Amniotic stem cell (primary cell): ENCODE measurements at places on chromosomes 2 and 18.
A peak's percentile ranks its signal among the peaks of the same experiment; 100 is the strongest.

- no peak for DNase-seq
These were observed 47.9 kb upstream of the CCDC150 start for GRCh38 chr2:196591621-196592022.

DNA sequence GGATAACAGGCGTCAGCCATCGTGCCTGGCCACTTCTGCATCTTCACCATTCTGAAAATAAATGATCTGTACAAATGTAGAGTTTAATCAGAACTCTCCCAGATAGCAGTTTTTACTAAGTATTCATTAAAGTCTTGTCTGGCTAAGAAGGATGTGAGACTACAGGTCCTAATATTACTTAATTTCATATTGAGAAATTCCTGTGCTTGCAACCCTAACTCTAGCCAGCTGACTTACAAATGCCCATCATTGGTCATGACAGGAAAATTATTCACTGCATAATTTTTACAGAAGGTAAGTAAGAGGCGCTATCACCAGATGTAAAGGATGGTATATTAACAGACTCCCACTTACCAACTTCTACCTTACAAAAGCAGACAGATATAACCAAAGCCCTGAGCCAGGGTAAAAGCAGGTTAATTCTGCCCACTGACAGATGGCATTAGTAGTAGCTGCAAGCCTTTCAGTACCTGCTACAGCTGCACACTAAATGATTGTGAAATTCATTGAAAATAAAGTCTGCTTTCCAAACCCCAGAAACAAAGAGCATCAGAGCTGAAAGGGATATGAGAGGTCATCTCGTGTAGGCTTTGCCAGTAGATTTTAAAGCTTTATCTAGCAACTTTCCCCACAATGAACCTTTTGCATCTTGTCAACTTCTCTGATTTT is 271.3 kb upstream of the STON1 start:
- DNase-seq = no peak

DNA sequence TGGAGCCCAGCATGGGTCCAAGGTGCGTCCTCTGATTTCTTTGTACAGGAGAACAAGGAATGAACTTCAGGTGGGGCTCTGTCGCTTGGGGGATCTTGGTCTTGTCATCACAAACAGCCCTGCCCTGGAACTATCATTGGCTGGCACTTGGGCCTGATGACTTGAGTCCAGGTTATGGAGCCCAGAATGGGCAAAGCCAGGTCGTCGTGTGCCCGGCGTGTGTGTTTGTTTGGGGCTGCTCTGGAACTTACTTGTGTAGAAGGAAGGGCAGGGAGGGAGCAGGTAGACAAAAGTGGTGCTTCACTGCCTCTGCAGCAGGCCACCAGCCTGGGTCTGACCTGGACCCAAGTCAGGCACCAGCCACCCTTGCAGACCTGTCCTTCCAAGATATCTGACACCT is 306.3 kb upstream of the HS6ST1 start:
- no peak for DNase-seq

GRCh38 chr2:156346731-156347130 is 14.2 kb upstream of the NR4A2 start:
- DNase-seq = no peak

DNA sequence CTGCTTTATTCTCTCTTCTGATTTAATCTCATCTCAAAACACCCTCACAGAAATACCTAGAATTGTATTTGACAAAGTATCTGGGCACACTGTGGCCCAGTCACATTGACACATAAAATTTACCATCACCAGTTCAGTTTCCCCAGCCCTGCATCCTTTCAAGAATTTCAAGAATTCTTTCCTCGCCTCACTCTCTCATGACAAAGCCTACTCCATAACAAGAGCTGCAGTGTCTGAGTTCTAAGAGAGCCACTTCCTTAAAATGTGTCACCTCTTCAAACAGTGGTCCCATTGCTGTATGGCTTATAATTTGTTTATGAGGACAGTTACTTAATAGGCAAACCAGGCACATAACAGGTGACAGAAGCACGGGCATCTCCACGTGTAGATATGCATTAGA is 90.9 kb upstream of the STK39 start:
- no peak for DNase-seq

- no peak for DNase-seq
These were observed 563.1 kb downstream of the SPAG16 start for GRCh38 chr2:213847316-213847715.

DNA sequence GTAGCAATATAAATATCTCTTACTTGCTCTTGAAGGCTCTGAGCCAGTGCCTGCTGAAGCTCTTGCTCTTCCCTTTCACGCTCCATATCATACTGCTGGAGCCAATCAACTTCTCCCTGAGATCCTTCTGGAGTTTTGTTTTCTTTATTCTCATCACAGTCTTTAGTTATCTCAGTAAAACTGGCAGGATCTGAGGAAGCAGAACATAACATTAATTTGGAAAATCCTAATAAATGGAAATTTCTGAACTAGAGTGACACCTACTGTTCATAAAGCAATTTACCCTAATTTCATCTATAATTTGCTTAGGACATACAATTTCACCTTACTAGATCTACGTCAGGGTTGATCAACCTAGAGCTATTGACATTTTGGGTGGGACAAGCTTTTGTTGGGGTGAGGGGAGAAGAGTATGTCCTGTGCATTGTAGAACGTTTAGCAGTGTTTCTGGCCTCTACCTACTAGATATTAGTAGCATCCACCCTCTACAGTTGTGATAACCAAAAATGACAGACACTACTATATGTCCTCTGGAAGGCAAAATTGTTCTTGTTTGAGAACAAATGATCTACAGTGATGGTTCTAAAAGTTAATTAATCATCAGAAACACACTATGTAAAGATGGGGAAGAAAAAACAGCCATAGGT is 47.2 kb downstream of the VIL1 start:
- DNase-seq = peak; percentile 9

DNA sequence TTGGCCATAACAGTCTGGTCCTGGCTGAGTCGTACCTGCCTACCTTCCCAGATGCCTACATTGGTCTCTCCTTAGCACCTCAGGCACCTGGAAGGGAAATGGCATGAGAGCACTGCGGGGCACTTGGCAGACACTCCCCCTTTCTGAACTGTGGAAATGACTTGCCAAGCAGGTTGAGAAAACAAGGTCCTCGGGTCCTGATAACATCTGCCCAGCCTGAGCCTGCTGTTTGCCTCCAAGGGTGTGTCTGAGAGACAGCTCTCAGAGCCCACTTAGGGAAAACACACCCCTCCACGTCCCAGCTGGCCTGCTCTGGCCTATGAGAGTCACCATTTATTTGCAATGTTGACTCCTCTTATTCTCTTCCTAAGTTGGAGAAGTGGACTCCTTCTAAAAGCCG is 10.5 kb downstream of the FAM110C start:
- DNase-seq = no peak

- peak; percentile 18 for DNase-seq
These were observed 503.6 kb upstream of the SYT4 start for GRCh38 chr18:43780782-43781340.

DNA sequence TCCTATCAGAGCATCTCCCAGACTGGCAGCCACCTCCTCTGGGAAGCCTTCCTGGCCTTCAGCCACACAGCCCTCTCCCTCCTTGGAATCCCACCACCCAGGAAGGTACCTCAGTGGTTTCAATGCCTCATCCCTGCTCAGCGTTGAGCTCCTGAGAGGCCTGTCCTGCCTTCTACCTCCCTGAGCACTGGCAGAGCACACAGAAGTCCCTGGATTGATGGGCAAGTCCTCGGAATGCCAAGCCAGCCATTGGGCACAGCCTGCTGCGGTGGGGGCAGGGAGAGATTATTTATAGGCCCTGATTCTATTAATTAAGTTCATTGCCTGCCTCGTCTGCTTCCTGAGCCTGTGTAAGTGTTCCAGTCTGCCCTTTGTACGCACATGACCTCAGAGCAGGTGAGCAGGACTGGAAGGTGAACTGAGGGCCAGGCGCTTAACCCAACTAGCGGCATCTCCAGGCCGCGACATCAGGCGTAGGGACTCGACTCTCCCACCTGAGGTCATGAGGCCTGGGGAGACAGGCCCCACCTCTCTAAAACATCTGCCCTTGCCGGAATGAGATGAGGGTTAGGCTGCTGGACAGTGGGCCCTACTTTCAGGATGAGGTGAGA is 63.4 kb downstream of the SMAD7 start:
- DNase-seq = no peak

- no peak for DNase-seq
These were observed 484.7 kb downstream of the BCL11A start for GRCh38 chr2:60068755-60069154.

- DNase-seq = no peak
These were observed 152.0 kb upstream of the RAB6C start for GRCh38 chr2:129827311-129828090.

DNA sequence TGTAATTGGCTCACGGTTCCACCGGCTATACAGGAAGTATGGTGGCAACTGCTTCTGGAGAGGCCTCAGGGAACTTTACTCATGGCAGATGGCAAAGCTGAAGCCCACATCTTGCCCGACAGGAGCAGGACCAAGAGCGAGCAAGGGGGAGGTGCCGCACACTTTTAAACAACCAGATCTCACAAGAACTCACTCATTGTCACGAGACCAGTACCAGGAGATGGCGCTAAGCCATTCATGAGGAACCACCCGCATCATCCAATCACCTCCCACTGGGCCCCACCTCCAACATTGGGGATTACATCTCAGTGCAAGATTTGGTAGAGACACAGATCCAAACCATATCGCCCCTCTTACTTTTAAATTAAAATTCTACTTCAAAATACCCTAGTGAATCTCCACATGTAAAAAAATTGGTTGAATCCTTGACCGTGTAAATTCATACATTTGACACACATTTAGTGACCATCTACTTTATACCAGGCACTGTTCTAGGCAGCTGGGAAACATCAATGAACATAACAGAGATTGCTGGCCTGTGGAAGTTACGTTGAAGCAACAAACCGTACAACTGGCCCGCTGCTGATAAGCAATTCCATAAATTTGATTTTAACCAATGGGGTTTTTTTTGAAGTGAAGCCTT is 87.6 kb downstream of the ALPK2 start:
- no peak for DNase-seq

- no peak for DNase-seq
These were observed 29.7 kb upstream of the CYTIP start for GRCh38 chr2:157473581-157473980.

DNA sequence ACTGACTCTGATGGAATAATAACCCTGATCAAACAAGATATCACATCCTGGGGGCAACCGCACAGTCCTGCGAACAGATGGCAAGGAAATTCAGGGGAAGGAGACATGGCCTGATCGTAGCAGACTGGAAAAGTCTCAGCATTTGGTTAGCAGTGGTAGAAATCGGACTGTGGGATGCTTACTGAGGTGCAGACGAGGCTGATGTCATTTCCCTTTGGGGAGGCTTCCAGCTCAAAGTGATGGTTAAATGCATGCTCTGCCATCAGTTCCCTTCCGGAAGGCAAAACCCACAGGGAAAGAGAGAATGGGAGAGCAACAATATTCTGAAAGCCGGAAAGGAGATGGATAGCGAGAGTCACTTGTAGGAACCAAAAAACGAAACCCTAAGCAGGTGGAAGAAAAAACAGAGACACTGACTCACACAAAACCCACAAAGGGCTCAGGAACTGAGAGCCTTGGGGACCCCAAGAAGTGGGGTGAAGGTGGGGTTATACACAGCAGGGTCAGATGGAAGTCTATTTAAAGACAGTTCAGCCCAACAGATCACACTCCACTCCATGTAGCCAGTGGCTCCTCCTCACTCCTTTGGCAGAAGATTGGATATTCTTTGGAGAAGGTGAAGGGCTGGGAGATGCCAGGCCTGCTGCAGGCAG is 93.1 kb downstream of the INPP5D start:
- DNase-seq = no peak

GRCh38 chr18:26304511-26304910 is 78.3 kb downstream of the TAF4B start:
- DNase-seq = no peak

- DNase-seq = no peak
These were observed 340.0 kb upstream of the MEX3C start for GRCh38 chr18:51537487-51537886.

GRCh38 chr2:156719036-156719435 is 282.9 kb downstream of the GPD2 start:
- no peak for DNase-seq

DNA sequence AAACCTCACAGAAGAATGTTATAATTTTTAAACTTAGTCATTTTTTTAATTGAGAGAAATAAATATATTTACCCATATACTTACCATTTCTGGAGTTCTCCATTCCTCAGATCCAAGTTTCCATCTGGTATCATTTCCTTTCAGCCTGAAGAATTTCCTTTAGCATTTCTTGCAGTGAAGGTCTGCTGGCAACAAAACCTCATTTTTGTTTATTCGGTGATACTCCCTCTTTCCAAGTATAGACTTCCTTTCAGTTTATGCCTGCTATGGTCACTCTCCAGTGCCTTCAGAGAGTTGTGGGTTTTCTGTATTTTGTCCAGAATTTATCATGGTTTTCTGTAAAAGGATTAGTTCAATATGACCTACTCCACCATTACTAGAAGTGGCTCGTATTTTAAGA is 17.0 kb downstream of the WDPCP start:
- DNase-seq = no peak

- no peak for DNase-seq
These were observed 69.1 kb downstream of the ACVR2A start for GRCh38 chr2:147913701-147914480.

DNA sequence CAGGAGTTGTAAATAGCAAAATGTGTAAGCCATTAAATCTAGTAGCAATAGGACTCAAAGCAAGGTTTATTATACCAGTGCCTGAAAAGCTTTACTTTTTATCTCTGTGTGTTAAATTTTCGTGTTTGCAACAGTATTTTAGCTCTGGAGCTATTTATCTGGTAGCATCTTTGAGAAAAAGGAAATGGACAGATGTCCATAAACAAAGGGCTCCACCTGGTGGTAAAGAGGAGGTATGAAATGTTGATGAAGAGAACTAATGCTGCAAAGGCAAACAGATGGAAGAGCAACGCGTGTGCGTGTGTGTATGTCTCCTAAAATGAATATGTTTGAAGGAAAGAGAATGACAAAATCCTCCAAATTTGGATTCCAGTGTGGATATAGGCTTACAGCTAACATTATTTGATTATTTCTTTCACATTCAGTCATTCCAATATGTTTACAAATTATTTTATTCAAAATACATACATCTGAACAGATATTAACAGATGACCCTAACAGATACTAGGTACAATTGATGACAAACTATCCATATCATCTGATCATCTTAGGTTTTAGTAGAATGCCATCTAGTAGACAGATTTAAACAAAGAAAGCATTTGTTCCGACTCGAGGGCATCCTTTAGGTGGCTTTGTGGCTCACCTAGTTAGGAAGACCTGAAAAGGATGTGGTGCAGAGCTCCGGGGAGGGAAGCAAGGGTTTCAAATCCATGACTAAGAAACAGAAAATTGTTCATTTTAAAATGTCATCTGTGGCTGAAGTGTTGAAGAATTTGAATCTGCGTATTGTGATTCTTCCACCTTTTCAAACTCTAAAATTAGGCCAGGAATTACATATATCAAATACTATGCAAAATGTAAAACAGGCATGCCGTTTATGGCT is 383.3 kb downstream of the MTX2 start:
- no peak for DNase-seq

DNA sequence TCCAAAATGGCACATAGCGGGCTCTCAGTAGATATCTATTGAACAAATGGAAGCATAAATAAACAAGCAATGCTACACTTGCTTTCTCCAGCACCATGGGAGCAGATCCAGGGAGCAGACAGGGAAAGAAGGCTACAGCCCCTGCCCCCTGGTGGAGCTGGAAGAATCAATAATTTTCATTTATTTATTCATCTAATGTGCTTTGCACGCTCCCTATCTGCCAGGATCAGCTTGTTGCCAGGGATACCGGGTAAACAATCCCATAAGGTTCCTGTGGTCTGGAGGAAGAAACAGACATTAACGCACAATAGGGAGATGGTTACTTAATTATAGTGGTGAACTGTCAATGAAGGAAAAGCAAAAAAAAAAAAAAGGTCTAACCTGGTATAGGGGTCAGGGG is 40.1 kb upstream of the CLASP1 start:
- DNase-seq = no peak

- no peak for DNase-seq
These were observed 261.6 kb downstream of the LTBP1 start for GRCh38 chr2:33208400-33208799.
